ENCODE measurements at places on chromosomes 2 and 18.

- no peak for DNase-seq
Measured at GRCh38 chr2:69958480-69958879, 3.0 kb downstream of the ASPRV1 start.

- DNase-seq: no peak
Measured at GRCh38 chr2:197539734-197540133, 23.9 kb downstream of the MOB4 start.

- no peak for DNase-seq
Measured at GRCh38 chr2:23524261-23524706, 139.3 kb downstream of the KLHL29 start.

DNA sequence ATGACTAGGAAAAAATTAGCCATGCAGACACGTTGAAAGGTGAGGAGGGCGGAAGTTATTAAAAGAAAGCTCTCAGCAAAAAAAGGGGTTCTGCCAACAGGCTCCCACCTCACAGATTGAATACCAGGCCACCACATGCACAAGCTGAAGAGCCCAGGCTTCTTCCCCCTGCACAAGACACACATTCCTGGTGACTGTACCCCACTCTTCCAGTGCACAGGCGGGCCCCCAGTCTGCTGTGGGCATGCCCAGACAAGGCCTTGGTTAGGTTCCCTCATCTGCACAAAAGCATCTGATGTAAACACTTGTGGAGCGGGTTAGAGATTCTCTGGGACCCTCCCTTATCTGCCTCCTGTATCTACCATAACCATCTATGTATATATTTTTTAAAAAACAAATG is 81.7 kb downstream of the AGPS start:
- DNase-seq: no peak

GRCh38 chr2:219944866-219945265 is 317.4 kb downstream of the SLC4A3 start:
- no peak for DNase-seq

- no peak for DNase-seq
Measured at GRCh38 chr2:203934041-203934492, 2.5 kb upstream of the ICOS start.

DNA sequence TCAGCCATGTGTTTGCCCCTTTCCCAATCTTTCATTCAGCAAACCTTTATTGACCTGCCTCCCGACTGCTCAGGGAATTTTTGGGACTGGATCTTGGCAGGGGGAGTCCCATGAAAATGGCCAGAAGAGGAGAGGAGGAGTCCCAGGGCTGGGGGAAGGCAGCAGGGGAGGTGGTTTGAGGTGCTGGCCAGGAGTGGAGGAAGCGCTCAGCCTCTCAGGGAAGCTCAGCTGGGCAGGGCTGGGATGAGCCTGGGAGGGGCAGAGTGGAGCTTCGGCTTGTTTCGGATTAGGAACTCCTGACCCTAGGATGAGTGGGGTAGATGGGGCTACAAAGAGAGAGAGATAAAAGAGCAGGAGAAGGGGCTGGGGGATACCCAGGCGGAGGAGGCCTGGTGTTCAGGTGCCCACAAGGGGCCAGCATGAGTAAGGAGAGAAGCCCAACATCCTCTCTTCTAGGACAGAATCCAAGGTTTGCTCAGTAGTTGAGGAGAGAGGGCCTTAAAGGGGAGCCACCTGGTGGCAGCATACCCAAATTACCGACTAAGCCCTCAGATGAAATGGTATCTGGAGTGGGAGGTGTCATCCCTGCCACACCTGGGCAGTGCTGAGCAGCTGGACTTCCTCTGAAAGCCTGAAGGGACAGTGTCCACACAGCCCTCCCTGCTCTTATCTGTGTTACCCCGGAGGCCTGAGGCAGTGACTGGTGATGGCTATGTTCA is 91.1 kb downstream of the INHBB start:
- DNase-seq: peak; percentile 80

GRCh38 chr2:168054657-168055056 is 192.7 kb downstream of the STK39 start:
- DNase-seq: no peak

DNA sequence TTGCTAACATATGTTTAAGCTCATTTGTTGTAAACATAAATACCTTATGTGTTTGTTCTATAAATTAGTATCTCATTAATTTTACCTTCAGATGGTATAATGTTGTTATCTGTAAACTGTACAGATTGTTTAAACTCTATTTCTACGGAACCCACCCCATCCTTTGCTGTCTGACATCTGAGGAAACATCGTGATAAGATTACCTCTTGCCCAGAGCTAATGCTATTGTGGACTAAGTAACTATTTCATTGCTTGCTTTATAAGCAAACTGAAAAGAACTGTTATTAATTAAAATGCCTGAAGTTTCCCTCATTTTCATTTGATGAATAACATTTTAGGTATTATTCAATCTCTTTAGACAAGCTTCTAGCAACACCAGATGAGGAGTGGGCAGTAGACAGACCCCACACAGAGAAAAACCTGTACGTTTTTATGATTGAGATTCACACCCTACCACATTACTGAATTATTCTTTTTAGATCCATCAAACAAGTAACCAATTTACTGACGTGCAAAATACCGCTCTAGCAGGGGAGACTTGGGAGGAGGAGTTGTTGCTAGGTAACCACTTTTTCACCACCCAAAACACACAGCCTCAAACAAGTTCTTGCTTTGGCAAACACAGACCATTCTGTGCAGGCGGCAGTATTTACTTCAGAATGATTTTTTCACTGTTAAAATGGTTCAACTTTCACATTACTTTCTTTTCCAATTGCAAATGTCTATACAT is 1.9 kb upstream of the SYT4 start:
- peak; percentile 31 for DNase-seq

GRCh38 chr18:9735879-9736278 is 27.8 kb downstream of the RAB31 start:
- DNase-seq: no peak

DNA sequence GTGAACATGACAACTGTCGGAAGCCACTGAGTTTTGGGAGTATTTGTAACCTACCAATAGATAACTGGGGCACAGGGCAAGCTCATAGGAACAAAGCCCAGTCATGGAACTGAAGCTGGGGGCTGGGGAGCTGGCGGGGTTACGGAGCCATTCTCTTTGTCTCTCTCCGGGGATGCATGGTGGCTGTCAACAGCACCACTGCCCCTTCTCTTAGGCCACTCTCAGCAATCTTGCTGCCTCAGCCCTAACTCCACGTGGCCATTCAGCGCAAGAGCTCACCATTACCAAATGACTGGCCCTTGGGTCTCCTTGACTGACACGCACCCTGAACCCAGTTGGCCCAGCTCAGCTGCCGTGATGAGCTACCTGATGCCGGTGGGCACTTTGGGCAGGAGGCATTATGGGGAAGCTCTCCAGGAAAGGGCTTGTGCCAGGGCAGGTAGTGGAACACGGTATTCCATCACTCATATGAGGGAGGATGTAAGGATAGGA is 33.6 kb upstream of the ODC1 start:
- no peak for DNase-seq

- DNase-seq: no peak
Measured at GRCh38 chr2:55338268-55338667, 69.2 kb upstream of the MTIF2 start.

DNA sequence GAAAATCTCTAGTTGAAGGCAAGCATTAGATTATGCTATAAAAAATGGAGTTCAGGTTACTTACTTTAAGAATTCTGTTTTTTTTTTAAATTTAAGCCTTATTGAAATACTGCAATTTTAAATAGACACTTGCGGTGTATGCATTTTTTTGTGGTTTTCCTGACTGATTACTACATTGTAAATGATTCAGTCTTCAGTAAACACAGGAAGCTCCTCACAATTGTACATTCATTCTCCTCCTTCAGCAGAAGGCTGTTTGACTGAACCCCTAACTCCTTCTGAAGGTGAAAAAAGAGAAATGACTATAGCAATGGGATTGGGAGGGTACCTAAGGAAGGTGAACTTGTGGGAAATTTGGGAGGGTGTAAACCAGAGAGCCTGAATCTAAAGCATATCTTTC is 136.1 kb downstream of the GCA start:
- no peak for DNase-seq

- DNase-seq: no peak
Measured at GRCh38 chr2:71849111-71849510, 298.6 kb downstream of the CYP26B1 start.

- no peak for DNase-seq
Measured at GRCh38 chr2:109636317-109636716, 22.2 kb downstream of the SOWAHC start.

DNA sequence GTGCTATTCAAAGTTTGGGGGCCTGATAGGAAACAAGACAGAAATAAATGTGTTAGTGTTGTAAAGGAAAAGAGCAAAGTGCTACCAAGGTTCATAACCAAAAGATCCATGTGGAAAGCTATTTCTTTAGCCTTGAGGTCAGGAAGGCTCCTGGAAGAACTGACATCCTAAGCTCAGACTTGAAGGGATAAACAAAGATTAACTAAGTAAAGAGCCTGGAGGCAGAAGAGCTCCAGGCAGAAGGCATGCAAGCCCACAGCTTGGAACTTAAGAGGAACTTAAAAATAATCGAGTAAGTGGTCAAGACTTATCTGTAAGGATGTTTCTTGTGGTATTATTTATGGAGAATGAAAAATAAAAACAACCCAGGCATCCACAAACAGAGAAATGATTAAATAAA is 245.0 kb upstream of the MGAT5 start:
- no peak for DNase-seq

- DNase-seq: no peak
Measured at GRCh38 chr18:50803592-50803991, 16.2 kb downstream of the MRO start.

- no peak for DNase-seq
Measured at GRCh38 chr18:77323640-77324299, 74.1 kb downstream of the GALR1 start.

GRCh38 chr2:65128297-65129190 is 1.4 kb downstream of the RAB1A start:
- no peak for DNase-seq

GRCh38 chr2:230007931-230008707 is 60.6 kb downstream of the SLC16A14 start:
- peak; percentile 65 for DNase-seq

DNA sequence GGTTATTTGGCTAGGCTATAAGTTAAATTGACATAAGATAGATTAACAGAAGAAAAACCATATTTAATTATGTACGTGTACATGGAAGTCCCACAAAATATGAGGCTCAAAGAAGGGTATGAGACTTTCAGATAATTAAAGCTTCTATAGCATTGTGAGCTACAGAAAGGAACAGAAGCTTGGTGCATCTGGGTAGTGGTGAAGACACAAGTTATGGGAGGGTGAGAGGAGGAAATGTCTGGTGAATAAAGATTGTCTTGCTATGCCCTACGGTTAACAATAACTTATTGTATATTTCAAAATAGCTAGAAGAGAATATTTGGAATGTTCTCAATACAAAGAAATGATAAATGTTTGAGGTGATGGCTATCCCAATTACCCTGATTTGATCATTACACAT is 6.8 kb upstream of the FAM124B start:
- no peak for DNase-seq

DNA sequence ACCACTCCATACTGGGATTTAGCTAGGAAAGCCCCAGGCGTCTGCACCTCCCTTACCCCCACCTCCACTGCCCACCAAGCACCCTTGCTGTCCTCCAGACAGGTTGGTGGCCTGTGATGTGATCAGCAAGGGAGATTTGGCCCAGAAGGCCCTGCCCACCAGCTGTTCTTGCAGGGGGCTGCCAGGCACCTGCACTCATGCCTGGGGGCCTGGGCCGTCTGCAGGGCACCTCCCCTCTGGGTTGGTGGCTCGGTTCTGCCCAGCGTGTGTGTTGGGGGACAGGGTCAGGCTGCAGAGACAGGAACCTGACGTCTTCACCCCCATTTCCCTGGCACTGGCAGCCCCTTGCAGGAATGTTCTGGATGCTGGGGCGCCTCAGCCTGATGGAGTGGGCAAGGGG is 5.8 kb downstream of the DNMT3A start:
- DNase-seq: no peak

DNA sequence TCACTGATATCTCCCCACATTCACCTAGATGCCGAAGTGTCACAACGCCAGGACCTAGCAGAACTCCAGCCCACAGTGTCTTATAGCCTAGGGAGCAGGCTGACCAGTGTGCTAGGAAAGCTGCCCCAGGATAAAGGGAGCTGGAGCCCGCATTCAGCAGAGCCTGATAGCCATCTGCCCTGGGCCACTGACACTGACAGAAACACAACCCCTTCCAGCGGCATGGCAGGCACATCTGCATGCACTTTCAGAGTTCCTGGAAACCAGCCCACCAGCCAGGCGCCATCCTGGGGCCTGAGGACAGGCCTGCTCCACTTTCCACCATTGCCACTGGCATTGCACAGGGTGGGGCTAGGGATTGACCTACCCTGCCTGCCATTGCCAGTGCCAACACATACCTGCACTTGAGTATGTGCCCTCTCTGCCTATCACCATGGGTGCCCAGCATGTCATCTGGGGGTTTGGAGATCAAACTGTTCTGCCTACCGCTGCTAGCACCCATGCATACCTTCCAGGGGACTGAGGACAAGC is 290.1 kb upstream of the KLHL14 start:
- no peak for DNase-seq

- DNase-seq: no peak
Measured at GRCh38 chr2:72515696-72516095, 310.1 kb downstream of the EXOC6B start.
